ENCODE measurements at places on chromosomes 2 and 18. TPM values are rescaled to one million over a fixed set of nuclear protein-coding genes. Genes with fewer than 3 reads are reported as not detected.
A peak's percentile ranks its signal among the peaks of the same experiment; 100 is the strongest.

DNA sequence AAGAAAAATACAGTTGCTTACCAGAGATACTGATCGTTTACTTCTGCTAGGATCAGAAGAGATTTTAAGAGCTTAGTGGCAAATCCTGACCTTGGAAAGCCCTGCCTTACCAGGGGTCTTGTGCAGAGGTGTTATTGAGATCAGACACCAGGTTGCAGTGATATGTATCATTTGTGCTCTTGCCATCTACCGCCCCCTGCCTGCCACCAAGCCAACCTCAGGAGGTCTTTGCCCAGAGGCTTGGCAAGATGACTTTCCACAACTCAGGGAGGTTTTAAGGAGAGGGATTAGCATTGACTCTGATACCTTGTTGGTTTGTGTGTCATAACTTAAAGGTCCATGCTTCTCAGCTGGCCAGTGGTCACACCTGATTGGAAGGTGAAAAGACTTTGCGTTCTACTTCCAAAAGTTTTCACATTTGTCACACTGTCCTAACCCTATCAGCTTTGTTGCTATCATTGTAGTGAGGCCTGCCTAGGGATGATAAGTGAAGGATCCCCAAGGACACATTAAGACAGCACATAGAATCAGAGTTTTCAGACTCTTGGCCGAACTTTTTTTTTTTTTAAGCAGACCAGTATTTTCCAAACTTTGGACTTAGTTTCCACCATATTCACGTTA, 46.2 kb upstream of the MGAT5 start:
- DNase-seq: peak; percentile 66

GRCh38 chr2:120466704-120467054, 120.7 kb downstream of the INHBB start:
- no peak for DNase-seq

The COL4A4 gene
- 1.9 TPM for total RNA-seq

DNA sequence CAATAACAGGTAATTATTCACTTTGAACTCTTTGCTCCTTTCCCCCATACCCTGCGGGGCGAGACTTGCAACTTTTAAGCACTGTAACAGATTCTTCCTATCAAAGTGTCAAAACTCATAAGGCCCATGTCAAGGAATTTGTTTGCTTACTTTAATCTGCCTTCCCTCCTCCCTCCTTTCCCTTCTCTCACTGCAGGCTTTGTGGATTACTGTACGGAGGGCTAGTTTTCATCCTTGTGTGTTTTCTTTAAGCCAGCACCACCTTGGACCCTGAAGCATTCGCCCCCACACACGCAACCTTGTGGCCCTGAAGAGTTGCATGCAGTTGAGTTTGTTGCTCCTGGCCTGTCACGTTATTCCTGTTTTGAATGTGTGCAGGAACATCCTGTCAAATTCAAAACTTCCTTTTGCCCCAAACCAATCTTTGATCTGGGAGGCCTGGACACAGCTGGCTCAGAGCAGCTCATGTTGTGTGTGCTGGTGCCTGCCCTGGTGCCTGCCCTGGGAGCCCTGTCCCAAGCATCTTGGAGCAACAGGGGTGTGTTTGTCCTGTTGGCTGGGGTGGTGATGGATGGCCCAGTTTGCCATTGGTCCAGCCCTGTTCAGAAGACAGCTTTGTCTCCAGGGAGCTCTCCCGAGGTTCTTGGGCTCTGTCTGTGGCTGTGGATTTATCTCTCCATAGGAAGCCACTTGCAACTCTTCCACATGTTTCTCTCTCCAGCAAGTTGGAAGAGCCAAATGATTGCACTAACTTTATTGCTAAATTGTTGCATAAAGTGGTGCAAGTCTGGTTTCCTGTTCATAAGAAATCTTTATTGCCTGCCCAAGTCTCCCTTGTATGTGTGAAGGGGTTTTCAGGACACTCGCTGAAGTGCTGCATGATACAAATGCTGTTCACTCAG, 199.6 kb downstream of the VAPA start:
- no peak for DNase-seq

DNA sequence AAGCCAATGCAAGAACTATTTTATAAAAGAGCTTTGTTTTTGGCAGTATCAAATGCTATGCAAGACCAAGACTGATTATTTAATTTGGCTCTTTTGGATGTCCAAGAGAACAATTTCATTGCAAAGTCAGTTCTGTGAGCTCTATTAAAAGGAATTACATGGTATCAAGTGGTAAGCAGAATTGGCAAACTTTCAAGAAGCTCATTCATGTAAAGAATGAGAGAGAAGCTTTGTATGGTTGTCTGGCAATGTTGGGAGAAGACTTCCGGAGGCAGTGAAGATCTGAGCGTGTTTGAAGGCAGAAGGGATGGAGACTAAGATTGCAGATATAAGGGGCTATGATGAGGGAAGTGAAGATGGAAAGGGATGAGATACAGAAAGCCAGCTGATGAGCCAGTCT, 49.6 kb downstream of the CPS1 start:
- no peak for DNase-seq

GRCh38 chr2:163687217-163687616, 48.6 kb downstream of the FIGN start:
- no peak for DNase-seq

DNA sequence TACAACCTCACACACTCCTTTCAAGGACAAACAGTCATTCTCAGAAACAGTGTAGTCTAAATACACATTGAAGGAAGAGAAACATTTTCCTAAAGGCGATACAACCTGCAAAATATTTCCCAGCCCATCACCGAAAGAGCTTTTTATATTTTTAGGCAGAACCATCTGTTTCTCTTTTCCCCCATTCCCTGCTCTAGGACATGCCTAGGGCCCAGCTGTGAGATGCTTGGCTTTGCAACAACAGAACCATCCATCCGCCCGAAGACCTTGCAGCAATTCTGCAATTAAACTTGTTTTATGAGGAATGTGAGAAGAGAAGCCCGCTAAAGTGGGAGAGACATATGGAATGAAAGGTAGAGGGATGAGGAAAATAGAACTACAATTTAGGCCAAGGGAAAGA, 105.6 kb upstream of the RFX8 start:
- no peak for DNase-seq

The FSHR gene
- not detected for total RNA-seq

DNA sequence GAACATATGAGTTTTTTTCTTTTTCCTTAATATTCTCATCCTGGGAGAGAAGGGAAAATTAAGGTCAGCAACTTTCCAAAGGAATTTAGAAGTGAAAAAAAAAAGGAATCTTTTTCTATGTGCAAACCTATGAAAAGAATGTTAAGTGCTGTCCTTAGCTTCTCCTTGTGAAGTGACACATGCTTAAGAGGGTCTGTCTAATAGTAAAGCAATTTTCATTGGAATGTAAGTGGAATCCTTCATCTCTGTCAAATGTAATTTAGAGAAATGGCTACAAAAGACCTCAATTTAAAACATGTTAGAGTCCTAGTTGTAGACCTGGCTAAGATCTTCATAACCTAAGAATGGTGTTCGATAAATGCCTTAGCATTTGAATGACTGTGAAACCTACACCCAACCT, 117.4 kb upstream of the EPB41L3 start:
- DNase-seq: no peak

- no peak for DNase-seq
These were observed 265.1 kb upstream of the OSR1 start for GRCh38 chr2:19623488-19623887.

The CXCR4 gene
- 1.3 TPM for total RNA-seq

- peak; percentile 89 for DNase-seq
These were observed 60.4 kb downstream of the FAM161A start for GRCh38 chr2:61793389-61793836.

GRCh38 chr18:24197412-24197811, 58.5 kb downstream of the CABYR start:
- no peak for DNase-seq

GRCh38 chr18:44679914-44680272, 795 bp upstream of the SETBP1 start:
- DNase-seq: peak; percentile 38

DNA sequence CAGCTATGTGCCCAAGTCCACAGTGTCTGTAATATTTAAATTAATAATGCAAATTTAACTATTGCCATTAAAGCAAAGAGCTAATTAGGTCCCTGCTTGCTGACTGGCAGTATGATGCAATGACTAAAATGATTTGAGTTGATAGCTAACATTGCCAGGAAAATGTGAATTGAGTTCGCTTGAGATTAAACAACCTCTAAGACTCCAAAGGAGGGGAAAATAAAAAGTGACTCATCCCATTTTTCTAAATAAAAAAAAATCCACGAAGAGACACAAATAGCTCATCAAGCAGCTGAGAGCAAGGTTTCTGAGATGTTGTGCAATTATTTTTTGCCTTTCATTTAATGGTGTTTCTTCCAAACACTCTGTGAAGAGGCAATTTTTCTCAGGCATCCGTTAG, 413.0 kb downstream of the MTX2 start:
- DNase-seq: no peak

- no peak for DNase-seq
These were observed 17.5 kb upstream of the RANBP2 start for GRCh38 chr2:108701806-108702205.
